ENCODE measurements at places on chromosomes 13 and 19.

DNA sequence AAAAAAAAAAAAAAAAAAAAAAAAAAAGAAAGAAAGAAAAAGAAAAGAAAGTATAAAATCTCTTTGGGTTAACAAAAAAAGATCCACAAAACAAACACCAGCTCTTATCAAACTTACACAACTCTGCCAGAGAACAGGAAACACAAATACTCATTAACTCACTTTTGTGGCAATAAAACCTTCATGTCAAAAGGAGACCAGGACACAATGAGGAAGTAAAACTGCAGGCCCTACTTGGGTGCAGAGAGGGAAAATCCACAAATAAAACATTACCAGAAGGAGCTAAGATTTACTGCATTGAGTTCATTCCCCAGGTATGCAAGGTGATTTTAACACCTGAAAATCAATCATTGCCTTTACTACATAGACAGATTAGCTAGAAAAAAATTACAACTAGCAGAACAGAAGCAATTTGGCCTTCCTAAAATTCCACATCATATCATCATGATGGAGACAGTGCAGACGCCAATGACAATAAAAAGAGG is 9.6 kb upstream of the CEACAM5 start:
- no peak for DNase-seq
- no peaks in the 10 kb centered on the region for H3K27me3 ChIP-seq
- H3K4me3 ChIP-seq, result no peak overlapping the region
- no peaks in the 10 kb centered on the region for H3K4me1 ChIP-seq

DNA sequence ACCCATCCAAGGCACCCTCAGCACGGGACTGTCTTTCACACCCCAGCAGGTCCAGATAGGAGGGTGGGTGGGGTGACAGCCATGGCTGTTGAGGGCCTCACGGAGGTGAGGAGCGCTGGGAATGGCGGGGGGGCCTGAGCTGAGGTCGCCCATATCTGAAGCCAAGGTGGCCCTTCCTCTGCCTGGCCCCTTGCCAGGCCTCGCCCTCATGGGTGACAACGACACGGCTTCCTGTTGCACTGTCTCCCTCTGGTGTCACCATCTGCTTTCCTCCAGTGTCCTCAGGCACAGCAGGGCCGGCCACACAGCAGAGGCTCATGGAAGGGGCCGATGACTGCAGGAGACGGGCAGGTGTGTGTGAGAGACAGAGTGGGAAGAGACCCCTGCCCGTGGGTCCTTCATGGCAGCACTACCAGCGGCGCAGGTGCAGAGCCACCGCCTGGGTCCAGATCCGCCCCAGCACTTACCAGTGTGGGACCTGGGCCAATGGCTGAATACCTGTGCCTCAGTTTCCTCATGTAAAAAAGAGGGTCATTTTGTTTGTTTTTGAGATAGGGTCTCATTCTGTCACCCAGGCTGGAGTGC is 8.1 kb upstream of the NKPD1 start:
- H3K36me3 ChIP-seq, result no peaks in the 10 kb centered on the region
- DNase-seq, result no peak
- no peaks in the 10 kb centered on the region for H3K27me3 ChIP-seq
- H3K4me3 ChIP-seq, result no peak overlapping the region
- H3K4me1 ChIP-seq, result no peaks in the 10 kb centered on the region

- no peak within 1 kb of the TSS for H3K27ac ChIP-seq
- H3K36me3 ChIP-seq, result no peaks in the 10 kb centered on the region
- H3K27me3 ChIP-seq, result no peaks in the 10 kb centered on the region
- no peak for DNase-seq
- no peak within 1 kb of the TSS for H3K4me3 ChIP-seq
- H3K4me1 ChIP-seq, result no peaks in the 10 kb centered on the region
Measured at GRCh38 chr19:54662730-54663129, at the start of gene LILRB4. TSS of gene LILRB4 (plus strand) at chr19:54662985. CDS start at chr19:54663034, 49 bp downstream.

GRCh38 chr19:3276341-3276799 is 51.9 kb downstream of the CELF5 start:
- peaks cover 14% of the 10 kb centered on the region for H3K27me3 ChIP-seq
- H3K27ac ChIP-seq, result no peak overlapping the region
- H3K36me3 ChIP-seq, result no peaks in the 10 kb centered on the region
- no peak overlapping the region for H3K4me3 ChIP-seq

GRCh38 chr13:111043575-111043982 is 71.5 kb upstream of the ARHGEF7 start:
- DNase-seq, result peak; percentile 54
- H3K4me1 ChIP-seq, result no peaks in the 10 kb centered on the region
- no peaks in the 10 kb centered on the region for H3K36me3 ChIP-seq
- H3K27ac ChIP-seq, result no peak overlapping the region
- no peaks in the 10 kb centered on the region for H3K27me3 ChIP-seq

DNA sequence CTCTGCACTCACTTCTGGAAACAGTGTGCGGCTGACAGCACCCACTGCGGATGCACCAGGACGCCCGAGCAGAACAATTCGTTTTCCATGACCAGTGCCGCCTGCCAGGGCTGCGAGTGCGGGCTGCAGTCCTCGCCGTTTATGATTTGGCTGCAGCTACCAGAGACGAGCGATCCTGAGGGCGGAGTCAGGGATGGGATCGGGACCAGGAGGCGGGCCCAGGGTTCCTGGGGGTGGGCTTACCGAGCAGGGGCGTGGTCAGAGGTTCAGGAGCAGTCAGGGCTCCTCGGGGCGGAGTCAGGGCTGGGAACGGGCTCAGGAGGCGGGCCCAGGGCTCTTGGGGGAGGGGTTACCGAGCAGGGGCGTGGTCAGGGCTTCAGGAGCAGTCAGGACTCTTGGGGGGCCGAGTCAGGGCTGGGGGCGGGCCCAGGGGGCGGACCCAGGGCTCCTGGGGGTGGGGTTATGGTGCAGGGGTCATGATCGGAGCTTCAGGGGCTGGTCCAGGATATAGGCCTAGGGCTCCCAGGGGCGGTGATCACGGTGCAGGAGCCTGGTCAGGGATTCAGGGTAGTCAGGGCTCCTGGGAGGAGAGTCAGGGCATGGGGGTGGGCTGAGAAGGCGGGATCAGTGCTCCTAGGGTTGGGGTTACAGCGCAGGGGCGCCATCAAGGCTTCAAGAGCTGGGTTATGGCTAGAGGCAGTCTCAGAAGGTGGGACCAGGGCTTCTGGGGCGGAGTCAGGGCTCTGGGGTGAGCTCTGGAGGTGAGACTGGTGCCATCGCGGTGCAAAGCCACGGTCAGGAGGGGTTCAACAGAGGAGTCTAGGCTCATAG is 1.7 kb downstream of the KLK4 start:
- no peaks in the 10 kb centered on the region for H3K36me3 ChIP-seq
- no peak for DNase-seq
- no peak overlapping the region for H3K4me3 ChIP-seq
- H3K27ac ChIP-seq, result no peak overlapping the region
- H3K27me3 ChIP-seq, result no peaks in the 10 kb centered on the region
- no peaks in the 10 kb centered on the region for H3K4me1 ChIP-seq

- H3K4me3 ChIP-seq, result no peak overlapping the region
- no peaks in the 10 kb centered on the region for H3K27me3 ChIP-seq
- H3K27ac ChIP-seq, result no peak overlapping the region
- no peak for DNase-seq
- H3K4me1 ChIP-seq, result no peaks in the 10 kb centered on the region
Measured at GRCh38 chr19:40178756-40179155, 12.5 kb upstream of the MAP3K10 start.

GRCh38 chr19:13507053-13507611 is 853 bp upstream of the CACNA1A start:
- H3K4me1 ChIP-seq, result peaks cover 4% of the 10 kb centered on the region
- DNase-seq, result no peak
- peaks cover 10% of the 10 kb centered on the region for H3K27me3 ChIP-seq

DNA sequence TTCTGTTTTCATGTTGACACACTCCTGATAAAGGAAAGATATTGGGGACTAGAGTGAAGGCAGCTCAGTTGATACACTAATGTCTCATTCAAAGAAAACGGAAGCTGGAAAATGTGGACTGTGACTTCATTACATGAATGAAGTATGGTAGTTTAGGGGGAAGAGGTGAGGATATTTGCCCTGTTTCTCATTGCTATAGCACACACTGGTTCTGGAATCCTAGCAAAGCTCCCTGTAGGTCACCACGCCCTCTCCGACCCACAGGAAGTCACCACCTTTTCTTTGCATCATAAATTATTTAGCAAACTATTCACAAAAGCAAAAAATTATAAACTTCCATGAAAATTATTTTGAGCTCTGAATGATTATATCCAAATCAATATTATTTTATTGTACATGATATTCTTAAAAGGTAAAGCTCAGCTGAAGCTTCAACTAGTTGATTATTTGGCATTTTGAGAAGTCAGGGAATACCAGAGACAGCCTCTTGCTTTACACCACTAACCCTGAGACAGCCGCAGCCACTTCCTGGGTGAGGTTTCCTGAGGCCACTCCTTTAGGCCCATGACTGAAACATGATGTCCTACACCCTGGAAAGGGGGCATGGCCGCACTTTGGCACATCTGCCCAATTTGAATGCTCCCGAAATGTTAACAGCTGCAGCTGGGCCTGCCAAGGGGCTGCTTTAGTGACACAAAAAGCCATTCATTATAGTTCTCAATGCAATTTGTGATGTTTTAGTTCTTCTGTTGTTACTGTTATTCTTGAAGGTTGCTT is 50.0 kb upstream of the WDFY2 start:
- H3K4me3 ChIP-seq, result no peak overlapping the region
- H3K4me1 ChIP-seq, result no peaks in the 10 kb centered on the region
- no peak overlapping the region for H3K27ac ChIP-seq
- no peaks in the 10 kb centered on the region for H3K36me3 ChIP-seq
- DNase-seq, result no peak

DNA sequence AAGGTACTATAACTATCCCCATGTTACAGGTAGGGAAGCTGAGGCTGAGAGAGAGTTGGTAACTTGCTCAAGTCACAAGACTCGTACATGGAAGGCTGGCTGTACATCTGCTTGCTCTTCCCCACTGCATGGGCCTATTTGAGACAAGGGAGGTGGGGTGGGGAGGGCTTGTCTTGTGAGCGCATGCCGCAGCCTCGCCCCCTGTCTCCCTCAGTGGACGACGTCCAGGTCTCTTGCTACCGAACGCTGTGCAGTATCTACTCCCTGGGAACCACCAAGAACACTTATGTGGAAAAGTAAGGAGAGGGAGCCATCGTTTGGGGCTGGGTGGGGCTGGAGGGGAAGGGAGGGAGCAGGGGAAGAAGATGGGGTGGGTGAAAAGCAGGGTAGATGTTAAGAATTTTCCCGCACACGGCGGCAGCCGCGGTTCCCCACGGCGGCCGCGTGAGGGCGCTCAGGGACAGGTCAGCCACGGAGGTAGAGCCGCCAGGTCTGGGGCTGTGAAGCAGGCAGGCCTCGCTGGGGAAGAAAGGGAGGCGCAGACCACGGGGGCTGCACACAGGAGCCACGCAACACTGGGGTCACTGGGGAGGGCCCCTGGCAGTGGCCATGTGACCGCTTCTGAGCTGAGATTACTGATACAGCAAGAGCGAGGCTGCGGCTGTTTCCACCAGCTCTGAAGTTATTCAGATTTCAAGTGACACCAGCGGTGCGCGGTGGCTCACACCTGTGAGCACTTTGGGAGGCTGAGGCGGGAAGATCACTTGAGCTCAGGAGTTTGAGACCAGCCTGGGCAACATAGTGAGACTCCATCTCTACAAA is 81.5 kb downstream of the RYR1 start:
- no peak overlapping the region for H3K4me3 ChIP-seq
- H3K27ac ChIP-seq, result no peak overlapping the region
- no peaks in the 10 kb centered on the region for H3K4me1 ChIP-seq
- H3K36me3 ChIP-seq, result no peaks in the 10 kb centered on the region
- DNase-seq, result peak; percentile 76
- H3K27me3 ChIP-seq, result no peaks in the 10 kb centered on the region

DNA sequence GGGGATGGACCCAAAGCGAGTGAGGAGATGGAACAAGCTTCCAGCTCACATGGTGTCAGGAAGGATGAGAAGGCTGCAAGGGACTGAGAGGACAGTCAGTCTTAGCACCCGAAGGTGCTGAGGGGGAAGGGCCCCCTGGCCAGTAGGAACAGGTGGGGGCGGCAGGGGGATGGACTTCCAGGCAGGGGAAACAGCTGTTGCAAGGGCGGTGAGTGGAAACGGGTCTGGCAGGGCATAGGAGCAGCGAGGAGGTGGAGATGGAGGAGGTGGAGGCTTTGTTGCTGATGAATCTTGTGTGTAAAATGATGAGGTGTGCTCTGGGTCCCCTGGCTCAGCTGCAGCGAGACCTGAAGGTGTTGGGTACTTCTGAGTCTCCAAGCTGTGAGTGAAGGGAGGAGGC is 1.2 kb downstream of the MAP1S start:
- no peaks in the 10 kb centered on the region for H3K27me3 ChIP-seq
- H3K4me1 ChIP-seq, result peaks cover 12% of the 10 kb centered on the region
- no peak for DNase-seq
- H3K4me3 ChIP-seq, result peak overlapping the region; percentile 99
- peaks cover 13% of the 10 kb centered on the region for H3K36me3 ChIP-seq

DNA sequence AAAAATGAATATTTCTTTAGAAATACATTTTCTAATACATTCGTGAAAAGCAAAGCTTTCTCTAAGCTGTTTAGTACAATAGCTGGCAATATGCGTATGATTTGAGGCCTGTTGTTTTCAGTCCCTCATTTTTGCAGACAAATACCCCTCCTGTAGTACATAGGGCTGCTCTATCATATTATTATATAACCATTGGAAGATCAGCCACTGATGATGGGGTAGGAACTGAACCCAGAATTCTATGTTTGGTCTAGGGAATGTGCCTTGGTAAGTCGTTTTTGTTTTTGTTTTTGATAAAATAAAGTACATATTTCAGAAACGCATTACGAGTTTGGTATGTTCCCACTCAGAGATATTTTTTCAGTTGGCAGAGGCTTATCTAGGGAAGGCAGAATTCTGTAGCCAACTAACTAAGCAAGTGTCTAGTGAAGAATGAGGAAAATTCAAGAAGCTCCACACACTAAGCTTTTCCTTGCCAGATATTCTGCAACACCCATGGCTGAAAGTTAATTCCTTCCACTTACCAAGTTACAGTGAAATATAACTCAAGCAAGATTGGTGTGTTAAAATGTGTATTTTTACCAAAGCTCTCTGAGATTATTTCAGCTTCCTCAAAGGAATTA is 656.9 kb upstream of the MIR17HG start:
- no peaks in the 10 kb centered on the region for H3K27me3 ChIP-seq
- H3K4me1 ChIP-seq, result no peaks in the 10 kb centered on the region
- no peak overlapping the region for H3K27ac ChIP-seq
- DNase-seq, result no peak

- H3K27ac ChIP-seq, result no peak overlapping the region
- no peaks in the 10 kb centered on the region for H3K4me1 ChIP-seq
- no peaks in the 10 kb centered on the region for H3K27me3 ChIP-seq
- DNase-seq, result no peak
- H3K4me3 ChIP-seq, result no peak overlapping the region
Measured at GRCh38 chr13:71483733-71484132, 383.3 kb downstream of the DACH1 start.
